ENCODE measurements at places on chromosomes 3 and 15. TPM values are rescaled to one million over a fixed set of nuclear protein-coding genes. Genes with fewer than 3 reads are reported as not detected.

DNA sequence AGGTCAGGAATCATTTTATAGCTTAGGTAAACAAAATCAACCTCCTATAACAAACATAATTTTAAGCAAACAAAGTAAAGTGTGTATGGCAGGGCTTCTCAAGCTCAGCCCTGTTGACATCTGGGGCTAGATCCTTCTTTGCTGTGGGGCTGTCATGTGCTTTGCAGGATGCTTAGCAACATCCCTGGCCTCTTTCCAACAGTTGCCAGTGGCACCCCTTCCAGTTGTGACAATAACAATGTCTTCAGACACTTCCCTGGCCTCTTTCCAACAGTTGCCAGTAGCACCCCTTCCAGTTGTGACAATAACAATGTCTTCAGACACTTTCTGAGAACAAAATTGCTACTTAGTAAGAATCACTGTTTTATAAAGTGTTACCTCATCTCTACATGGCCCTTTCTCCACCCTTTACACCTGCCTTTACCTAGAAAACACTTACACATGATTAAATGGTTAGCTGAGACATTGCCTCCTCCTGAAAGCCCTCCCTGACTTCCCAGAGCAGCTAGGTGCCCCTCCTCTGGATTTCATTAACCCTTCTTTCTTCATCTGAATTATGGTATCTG is 194.0 kb upstream of the LMCD1 start:
- no peaks in the 10 kb centered on the region for H3K36me3 ChIP-seq
- H3K27me3 ChIP-seq = no peaks in the 10 kb centered on the region

- H3K4me1 ChIP-seq = no peaks in the 10 kb centered on the region
- no peak overlapping the region for H3K4me3 ChIP-seq
- no peak overlapping the region for H3K27ac ChIP-seq
- H3K27me3 ChIP-seq = no peaks in the 10 kb centered on the region
These were observed 166.5 kb downstream of the EBLN2 start for GRCh38 chr3:73228000-73228399.

DNA sequence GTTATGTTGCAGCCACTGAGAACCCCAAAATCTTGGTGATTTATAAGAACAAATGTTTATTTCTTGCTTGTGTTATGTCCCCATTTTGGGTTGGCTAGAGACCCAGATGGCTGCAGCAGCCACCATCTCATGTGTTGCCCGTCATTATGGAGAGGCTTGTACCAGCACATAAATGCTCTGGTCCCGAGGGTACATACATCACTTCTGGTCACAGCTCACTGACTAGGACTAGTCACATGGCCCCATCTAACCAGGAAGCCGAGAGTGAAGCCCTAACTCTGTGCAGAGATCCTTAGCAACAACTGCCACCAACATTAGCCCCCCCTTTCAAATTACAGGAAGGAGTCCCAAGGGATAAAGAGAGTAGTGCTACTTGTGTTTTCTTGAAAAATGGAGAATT is 25.5 kb upstream of the HACD2 start:
- no peak for DNase-seq
- no peaks in the 10 kb centered on the region for H3K27me3 ChIP-seq
- peaks cover 3% of the 10 kb centered on the region for H3K36me3 ChIP-seq
- H3K27ac ChIP-seq = no peak overlapping the region
- H3K4me1 ChIP-seq = no peaks in the 10 kb centered on the region
- no peak overlapping the region for H3K4me3 ChIP-seq

DNA sequence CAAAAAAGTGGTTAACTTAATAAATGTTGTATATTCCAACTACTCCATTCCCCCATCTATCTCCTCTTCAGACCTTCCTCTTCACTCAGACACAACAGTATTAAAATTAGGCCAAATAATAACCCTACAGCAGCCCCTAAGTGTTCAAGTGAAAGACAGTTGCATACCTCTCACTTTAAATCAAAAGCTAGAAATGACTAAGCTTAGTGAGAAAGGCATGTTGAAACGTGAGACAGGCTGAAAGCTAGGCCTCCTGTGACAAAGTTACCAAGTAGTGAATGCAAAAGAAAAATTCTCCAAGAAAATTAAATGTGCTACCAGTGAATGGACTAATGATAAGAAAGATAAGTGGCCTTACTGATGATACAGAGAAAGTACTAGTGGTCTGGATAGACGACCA is 71.7 kb downstream of the ANKRD28 start:
- H3K27ac ChIP-seq = no peak overlapping the region
- no peak for DNase-seq

GRCh38 chr3:113831103-113831355 is 7.6 kb upstream of the GRAMD1C start:
- no peaks in the 10 kb centered on the region for H3K4me1 ChIP-seq
- no peak overlapping the region for H3K4me3 ChIP-seq
- DNase-seq = no peak
- no peaks in the 10 kb centered on the region for H3K36me3 ChIP-seq
- H3K27ac ChIP-seq = no peak overlapping the region

ZPLD1 gene
- not detected for total RNA-seq

GRCh38 chr3:43629257-43629656 is 7.4 kb upstream of the ANO10 start:
- no peak for DNase-seq
- no peak overlapping the region for H3K4me3 ChIP-seq
- no peak overlapping the region for H3K27ac ChIP-seq
- no peaks in the 10 kb centered on the region for H3K4me1 ChIP-seq
- no peaks in the 10 kb centered on the region for H3K27me3 ChIP-seq
- no peaks in the 10 kb centered on the region for H3K36me3 ChIP-seq

DNA sequence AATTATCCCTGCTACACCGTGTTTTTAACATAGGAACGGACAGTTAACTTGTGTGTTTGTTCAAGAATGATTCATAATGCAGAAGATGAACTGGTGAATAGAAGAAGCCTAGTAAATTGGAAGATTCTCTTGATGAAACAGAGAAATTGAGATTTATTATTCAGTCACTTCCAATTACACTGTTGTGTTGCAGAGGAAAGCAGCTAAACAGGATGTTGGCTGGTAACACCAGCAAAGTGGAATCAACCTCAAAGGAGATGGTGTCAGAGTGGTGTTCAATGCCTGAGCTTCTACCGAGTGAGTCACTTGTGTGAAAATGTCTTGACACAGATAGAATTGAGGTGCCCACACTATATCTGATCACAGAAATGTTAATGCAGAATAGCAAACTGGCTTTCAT is 399.6 kb downstream of the LPP start:
- no peaks in the 10 kb centered on the region for H3K4me1 ChIP-seq
- no peak for DNase-seq
- no peak overlapping the region for H3K4me3 ChIP-seq
- no peak overlapping the region for H3K27ac ChIP-seq

GRCh38 chr3:133457465-133458067 is 57.7 kb downstream of the BFSP2 start:
- no peak overlapping the region for H3K4me3 ChIP-seq
- peaks cover 10% of the 10 kb centered on the region for H3K4me1 ChIP-seq
- DNase-seq = no peak
- no peaks in the 10 kb centered on the region for H3K27me3 ChIP-seq
- H3K27ac ChIP-seq = no peak overlapping the region
- H3K36me3 ChIP-seq = no peaks in the 10 kb centered on the region
